ENCODE measurements at places on chromosomes 13 and 19.

DNA sequence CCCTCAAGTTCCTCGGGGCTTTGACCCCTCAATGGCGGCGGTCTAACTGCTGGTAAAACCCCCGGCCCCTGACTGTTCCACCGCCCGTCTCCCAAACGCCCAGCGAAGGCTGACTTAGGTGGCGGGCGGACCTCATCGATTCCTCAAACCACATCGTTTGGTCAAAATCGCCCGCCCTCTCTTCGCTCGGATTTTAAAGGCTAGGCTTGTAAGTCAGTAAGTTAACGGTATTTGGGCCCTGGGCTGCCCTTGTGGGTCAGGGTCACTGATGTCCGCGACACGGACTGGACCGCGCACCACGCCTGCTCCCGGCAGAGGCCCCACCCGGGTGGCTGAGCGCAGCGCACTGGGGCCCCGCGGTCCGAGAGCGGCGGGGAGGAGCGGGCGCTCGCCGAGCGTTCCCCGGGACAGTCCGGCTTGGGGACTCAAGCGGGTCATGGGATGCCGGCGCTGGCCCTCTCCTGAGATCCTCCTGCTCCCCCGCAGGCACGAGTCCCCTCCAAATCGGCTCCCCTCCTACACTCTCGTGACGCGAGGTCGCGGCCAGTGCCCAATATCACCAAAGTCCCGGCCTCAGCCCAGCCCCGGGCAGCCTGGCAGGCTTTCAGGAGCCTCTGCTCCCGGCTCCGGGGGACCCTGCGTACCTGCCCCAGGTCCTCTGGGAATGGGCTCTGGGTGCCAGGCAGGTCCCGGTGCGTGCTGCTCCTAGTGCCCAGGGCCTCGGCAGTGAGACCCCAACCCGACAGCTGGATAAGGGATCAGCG is 1.0 kb downstream of the FLT1 start:
- peak; percentile 18 for DNase-seq

GRCh38 chr19:8310342-8311055 is 2.3 kb upstream of the CD320 start:
- no peak for DNase-seq

DNA sequence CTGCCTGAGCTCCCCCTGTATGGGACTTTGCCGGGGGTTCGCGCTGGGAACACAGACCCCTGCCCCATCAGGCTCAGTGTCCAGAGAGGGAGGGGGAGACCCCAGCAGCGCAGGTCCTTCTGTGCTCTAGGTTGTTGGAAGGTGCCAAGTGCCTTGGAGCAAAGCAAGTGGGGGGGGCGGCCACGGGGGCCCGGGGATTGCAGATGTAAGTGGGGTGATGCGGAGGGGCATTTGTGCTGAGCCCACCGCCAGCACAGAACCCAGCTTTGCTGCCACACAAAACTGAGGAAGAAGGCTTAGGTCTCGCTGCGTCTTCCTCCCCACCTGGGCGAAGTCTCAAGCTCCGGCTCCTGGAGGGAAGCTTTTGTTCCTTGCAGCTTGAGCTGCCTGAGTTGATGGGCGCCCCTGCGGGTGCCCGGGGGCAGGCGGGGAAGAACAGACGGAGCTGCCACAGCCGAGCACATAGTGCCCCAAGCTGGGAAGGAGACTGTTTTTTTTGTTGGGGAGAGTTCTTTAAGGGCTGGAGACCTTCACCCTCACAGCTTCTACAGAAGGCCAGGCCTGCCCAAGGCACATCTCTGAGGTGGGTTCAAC is 1.5 kb upstream of the NTN5 start:
- DNase-seq = no peak

GRCh38 chr19:1098177-1099051 is 3.2 kb upstream of the POLR2E start:
- DNase-seq = no peak

DNA sequence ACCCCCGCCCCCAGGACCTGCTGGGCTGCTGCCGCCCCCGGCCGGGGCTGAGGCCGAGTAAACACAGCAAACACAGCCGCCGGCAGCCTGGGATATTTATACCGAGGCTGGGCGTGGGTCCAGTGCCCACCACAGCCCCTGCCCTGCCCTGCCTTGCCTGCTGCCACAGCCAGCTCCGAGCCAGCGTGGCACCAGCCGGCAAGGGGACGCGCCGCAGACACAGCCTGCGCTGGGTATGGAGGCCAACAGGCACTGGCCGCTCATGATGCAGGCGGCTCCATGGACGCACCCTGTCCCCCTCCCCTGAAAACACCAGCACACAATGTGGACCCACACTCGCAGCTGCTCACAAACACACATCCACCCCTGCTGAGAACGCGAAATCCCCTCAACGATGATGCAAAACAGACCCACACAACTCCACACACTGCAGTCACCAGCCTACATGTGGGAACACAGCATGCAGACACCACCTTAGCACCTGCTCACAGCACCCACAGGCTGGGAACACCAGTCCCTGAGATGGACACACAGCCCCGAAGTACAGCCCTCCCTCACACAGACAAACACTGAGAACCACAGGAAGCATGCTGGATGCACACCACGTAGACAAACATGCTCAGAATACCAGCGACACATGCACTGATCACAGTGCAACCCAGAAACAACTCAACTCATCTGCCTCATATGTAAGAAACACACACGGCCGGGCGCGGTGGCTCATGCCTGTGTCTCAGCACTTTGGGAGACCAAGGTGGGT is 16.2 kb downstream of the CCDC97 start:
- no peak for DNase-seq

DNA sequence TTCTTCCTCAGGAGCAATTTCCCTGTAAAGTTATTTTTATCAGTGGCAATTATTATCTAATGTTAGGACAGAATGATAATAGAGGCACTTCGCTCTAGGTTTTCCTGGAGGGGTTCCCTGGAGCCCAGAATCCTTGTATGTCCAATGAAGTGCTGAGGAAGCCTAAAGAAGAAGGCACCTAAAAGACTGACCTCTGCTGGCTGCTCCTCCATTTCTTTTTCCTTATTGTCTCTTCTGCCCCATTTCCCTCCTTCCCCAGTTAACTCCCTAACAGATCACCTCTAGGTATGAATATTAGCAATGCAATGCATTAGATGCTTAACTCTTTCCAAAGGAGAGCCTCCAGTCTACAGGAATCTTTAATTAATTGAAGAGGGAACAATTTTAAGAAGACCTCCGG is 985.4 kb downstream of the DIAPH3 start:
- DNase-seq = no peak

GRCh38 chr19:4969772-4970531 is 1.0 kb downstream of the KDM4B start:
- DNase-seq = no peak

DNA sequence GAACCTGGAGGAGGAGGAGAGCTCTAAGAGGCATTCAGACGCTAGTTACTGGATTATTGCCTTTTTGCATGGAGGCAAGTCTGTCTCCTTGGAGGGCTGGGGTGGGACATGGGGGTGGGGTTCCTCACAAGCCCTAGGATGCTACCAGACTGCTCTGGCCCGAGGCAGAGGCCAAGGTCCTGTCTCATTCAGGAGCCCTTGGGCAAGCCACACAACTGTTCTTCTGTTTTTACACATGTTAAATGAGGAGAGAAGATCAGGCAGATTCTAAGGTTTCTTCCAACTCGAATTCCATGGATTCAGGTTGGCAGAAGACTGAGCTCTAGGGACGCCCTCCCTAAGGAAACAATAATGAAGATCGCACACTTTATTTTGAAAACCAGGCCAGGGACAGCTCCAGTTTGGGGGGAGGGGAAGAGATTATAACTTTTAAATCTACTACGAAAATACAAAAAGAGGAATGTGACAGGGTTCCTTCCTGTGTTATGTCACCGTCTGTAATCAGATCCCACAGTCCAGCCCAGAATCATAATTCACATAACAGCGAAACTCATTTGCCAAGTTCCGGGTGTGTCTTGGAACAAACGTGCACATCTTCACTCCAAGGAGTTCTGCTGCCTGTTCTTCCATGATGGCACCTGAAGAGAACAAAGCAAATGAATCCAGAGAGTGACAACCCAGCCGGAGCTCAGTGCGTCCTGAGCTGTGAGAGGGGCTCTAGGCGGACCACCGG is 25.2 kb downstream of the IL17D start:
- no peak for DNase-seq

GRCh38 chr19:34888091-34888490 is 38.6 kb upstream of the ZNF30 start:
- DNase-seq = no peak

- DNase-seq = no peak
These were observed 5.3 kb downstream of the DYRK1B start for GRCh38 chr19:39828654-39829032.

GRCh38 chr19:16446724-16447368 is 24.9 kb downstream of the EPS15L1 start:
- no peak for DNase-seq

DNA sequence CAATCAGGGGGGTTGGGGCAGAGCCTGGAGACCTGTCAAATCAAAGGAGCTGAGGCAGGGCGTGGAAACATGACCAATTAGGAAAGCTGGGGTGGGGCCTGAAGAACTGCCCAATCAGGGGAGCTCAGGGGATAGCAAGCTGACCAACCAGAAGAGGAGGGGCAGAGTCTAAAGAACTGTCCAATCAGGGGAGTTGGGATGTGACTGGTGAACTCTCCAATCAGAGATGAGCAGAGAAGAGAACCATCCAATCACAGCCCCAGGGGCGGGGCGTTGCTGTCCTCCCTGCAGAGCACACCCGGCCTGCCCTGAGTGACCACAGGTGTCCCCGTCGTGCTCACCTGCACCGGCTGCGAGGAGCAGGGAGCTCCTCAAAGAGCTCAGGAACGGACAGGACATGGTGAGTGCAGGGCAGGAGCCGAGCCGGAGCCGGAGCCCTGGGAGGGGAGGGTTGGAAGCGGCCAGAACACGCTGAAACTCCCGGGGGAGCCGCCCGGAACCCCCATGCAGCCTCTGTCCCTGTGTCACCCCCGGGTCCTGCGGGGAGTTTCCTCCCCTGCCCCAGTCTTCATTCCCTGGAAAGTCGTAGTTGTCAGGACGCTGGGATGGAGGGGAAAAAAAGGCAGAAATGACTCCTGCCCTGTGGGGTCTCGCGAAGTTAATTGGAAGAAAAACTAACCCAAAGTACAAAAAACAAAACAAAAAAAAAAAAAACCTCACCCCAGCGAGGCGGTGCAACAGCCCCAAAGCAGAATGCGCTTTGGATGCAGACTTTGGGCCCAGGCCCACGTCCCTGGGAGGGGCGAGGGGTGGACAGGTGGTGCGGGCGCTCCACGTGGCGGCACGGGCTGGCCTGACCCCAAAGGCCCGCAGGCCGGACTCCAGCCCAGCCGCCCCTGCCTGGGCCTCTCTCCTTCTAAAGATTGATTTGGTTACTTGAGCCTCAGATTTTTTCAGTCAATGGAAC is at the start of gene ZNF556:
TSS of gene ZNF556 (plus strand) at position 311 of the 967 bp plus-strand sequence. CDS start at position 398, 87 bp downstream.
- DNase-seq = peak; percentile 20

GRCh38 chr19:7605490-7606222 is 10.0 kb downstream of the CAMSAP3 start:
- DNase-seq = no peak

DNA sequence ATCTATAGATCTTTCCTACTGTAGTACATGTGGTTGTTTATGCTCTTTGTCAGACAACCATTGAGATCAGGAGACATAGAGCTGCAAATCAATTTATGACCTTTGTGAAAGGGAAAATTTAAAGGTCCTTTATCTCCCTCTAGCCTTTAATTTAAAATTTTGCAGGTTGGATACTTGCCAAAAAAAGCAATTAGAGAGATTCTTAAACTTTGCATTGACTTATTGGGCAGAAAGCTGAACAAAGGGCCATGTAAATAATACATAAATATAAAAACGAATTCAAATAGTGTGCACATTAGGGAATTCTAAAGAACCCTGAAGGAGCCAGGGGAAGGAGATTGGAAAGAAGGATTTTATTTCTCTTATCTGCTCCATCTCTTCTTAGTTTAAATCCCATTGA is 22.0 kb upstream of the RB1 start:
- DNase-seq = no peak

GRCh38 chr13:89221557-89222158 is 1550.5 kb downstream of the SLITRK5 start:
- DNase-seq = no peak

DNA sequence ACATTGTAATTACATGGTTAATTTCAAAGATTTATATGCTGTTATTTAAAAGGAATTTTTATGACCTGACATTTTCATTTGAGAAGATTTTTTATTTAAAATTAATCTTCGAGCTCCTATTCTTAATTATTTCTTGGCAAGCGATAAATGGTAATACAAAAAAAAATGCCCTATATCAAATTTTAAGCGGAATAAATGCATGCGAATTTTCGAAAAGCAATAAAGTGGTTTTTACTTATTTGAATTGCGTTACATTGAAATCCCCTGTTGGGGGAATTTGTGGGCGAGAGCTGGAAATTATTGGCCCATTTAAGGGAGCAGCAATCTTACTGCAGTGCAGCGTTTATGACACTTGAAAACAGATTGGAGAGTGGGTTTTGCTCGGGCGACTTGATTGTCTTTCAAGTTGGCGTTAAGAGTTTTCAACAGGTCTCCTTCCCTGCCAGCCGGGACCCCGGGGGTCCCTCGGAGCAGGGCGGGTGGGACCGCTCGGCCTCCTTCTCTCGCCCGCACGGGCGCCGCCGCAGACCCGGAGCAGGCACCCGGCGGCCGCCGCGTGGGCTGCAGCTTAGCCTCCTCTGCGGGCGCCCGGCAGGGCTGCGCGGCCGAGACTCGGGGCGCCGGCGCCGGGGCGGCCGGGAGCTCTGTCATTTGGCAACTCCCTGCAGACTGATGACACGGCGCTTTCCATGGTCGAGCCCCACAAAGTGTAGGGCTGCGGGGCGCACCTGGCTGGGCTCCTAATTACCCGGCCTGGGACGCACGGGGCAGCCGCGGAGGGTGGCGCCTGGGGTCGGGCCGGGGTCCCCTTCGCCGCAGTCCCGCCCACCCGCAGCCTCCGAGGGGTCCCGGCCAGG is 255.1 kb upstream of the SOX21 start:
- peak; percentile 23 for DNase-seq

GRCh38 chr19:30807278-30807677 is 435.1 kb downstream of the ZNF536 start:
- no peak for DNase-seq

GRCh38 chr13:107360010-107360409 is 792.1 kb upstream of the ARGLU1 start:
- DNase-seq = no peak

DNA sequence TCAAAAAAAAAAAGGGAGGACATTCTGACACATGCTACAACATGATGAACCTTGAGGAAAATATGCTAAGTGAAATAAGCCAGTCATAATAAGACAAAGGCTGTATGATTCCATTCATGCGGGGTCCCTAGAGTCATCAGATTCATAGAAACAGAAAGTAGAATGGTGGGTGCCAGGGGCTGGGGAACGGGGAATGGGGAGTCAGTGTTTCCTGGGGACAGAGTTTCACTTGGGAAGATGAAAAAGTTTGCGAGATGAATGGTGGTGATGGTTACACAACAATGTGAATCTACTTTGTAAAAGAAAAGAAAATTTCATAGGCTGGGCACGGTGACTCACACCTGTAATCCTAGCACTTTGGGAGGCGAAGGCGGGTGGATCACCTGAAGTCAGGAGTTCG is 6.1 kb upstream of the CLEC4G start:
- DNase-seq = no peak

DNA sequence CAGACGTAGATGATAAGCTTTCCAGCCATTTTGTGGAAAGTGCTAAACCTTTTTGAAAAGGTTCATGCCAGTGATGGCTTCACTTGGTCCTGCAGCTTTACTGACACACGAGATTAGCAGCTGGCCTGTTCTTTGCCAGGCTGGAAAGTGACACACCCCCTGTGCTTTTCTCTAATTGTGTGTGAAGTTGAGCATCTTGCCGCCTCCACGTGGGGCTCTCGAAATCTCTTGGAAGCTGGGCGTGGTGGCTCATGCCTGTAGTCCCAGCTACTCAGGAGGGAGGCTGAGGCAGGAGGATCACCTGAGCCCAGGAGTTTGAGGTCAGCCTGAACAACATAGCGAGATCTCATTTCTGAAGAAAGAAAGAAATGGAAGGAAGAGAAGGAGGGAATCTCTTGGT is 25.3 kb upstream of the EHD2 start:
- DNase-seq = no peak

- DNase-seq = no peak
These were observed 70.6 kb downstream of the HSPH1 start for GRCh38 chr13:31090961-31091624.

Data from GM12892 (cell line).